ENCODE measurements at places on chromosomes 4 and X.

GRCh38 chr4:124907881-124908280 is 195.3 kb upstream of the ANKRD50 start:
- no peak for DNase-seq

DNA sequence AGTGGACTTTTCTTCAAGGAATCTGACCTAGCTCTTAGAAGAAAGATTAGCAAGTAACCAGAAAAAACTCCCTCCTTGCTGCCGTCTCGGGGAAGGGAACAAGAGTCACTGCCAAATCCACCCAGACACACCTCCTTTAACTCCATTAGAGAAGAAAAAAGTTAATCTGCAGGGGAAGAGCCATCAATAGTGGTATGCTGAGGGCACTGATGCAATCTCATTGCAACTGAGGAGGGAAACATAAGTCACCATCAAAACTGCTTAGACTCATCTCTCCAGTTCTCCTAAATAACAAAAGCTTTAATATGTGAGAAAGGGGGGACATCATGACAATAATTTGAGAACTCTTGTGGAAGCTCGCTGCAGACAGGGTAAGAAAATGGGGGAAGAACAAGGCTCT is 49.3 kb upstream of the MAGED4B start:
- no peak for DNase-seq

DNA sequence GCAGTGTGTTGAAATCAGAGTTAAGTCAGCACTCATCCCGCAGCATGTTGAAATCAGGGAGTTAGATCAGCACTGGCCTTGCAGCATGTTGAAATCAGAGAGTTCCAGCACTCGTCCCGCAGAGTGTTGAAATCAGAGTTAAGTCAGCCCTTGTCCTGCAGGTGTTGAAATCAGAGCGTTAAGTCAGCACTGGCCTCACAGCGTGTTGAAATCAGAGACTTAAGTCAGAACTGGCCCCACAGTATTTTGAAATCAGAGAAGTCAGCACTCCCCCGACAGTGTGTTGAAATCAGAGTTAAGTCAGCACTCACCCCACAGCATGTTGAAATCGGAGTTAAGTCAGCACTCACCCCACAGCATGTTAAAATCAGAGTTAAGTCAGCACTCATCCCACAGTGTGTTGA is 10.9 kb upstream of the UVSSA start:
- no peak for DNase-seq

- DNase-seq, result no peak
Observed at GRCh38 chrX:63930140-63930539, 145.1 kb upstream of the ARHGEF9 start.

GRCh38 chrX:138748480-138748879 is 37.0 kb upstream of the FGF13 start:
- peak; percentile 11 for DNase-seq

GRCh38 chr4:149426461-149426860 is 389.2 kb downstream of the IQCM start:
- no peak for DNase-seq

All from NCI-H1105 treated with DMSO at 0.1 percent for 48 hours (cell line).